Type B pancreatic cell (in vitro differentiated cells): ENCODE measurements at places on chromosomes 12 and 14. TPM values are rescaled to one million over a fixed set of nuclear protein-coding genes. Genes with fewer than 3 reads are reported as not detected.

The ENO2 gene
- total RNA-seq = 32.2 and 33.1 TPM in 2 replicates

DNA sequence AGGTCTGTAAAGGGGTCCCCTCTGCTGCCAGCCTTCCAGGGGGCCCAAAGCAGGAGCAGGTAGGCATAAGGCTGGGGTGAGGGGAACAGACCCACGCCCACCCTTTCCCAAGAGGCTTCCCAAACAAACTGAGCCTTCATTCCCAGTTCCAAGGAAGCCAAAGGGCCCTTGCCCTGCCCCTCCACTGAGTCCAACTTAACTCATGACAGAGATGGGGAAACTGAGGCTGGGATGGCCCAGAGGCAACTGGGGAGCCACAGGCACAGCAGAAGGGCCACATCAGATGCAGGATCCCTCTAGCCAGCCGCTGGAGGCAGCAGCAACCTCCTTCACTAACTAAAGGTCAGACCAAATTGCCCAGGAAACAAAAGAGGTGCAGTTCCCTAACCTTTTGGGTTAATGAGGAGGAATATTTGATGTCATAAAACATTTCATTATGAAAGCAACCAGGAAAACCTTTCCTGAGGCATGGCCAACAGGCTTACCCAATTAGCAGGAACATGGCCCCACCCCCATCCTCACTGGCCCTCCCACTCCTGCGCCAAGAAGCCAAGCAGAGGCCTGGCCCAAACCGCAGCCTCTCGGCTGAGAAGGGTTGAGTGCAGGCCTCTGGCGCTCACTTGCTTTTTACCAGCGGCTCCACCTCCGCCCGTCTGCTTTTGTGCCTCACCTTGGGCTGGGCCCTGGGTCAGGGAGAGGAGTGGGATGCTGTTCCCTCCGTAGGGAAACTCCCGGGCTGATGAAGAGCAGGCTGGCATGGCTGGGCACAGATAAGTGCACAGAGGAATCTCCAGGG is 293.5 kb upstream of the RTL1 start:
- DNase-seq = peak; percentile 59

GRCh38 chr14:34361504-34362011 is 100.5 kb downstream of the SPTSSA start:
- no peak for DNase-seq

DNA sequence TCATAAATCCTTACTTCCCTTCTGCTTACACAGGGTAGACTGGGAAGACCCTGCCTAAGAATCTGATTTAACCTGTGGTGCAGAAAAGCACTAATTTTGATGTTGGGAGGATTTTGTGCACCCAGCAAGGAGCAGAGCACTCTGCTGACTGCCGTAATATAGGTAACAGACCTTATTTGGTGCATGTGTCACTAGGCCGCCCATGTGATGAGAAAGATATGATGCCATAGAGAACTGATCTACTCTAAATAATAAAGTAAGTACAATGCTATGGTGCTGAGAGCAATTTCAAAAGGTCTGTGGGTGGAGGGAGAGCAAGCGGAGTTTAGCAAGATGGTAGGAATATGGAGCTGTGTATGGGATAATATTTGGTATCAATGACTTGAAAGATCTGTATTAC is 1663.6 kb upstream of the SEL1L start:
- no peak for DNase-seq

The OR4Q3 gene
- not detected in 2 replicates for total RNA-seq

DNA sequence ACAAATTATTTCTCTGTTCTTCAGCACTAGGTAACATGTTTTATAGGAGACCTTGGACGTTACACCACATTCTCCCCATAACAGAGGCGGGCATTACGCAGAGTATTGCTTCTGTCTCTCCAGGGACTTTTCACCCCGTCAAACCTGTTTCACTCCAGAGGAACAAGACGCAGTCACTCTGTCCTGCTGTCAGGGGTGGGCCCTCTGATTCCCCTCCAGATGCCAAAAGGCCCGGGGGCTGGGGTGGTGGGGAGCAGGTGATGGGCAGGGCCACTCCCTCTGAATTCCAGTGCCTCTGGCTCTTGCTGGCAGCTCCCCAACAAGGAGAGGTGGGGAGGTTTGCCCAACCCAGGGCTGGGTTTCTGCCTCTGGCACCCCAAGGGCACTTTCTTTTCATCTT is 71.9 kb downstream of the NTF3 start:
- DNase-seq = no peak

- no peak for DNase-seq
These were observed 1.4 kb downstream of the FIGNL2 start for GRCh38 chr12:51846911-51847642.

DNA sequence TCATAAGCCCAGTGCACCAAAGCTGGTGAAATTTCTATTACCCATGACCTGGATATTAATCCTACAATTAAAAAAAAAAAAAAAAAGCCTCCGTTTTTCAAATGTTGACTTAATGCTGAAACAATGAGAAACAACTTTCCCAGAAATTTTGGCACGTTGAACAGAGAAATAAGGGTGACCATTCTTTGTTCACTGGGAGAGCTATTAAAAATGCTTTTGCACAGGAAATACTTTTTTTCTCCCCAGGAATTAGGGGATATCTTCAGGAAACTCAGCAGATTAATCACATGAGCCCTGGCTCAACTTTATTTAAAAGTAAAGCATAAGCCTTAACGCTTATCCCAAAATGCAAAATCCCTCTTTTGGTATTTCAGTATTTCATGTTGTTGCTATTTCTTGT is 54.8 kb upstream of the FLRT2 start:
- DNase-seq = no peak
